HT-29 (cell line): ENCODE measurements at places on chromosomes 12 and 14. TPM values are rescaled to one million over a fixed set of nuclear protein-coding genes. Genes with fewer than 3 reads are reported as not detected.

DNA sequence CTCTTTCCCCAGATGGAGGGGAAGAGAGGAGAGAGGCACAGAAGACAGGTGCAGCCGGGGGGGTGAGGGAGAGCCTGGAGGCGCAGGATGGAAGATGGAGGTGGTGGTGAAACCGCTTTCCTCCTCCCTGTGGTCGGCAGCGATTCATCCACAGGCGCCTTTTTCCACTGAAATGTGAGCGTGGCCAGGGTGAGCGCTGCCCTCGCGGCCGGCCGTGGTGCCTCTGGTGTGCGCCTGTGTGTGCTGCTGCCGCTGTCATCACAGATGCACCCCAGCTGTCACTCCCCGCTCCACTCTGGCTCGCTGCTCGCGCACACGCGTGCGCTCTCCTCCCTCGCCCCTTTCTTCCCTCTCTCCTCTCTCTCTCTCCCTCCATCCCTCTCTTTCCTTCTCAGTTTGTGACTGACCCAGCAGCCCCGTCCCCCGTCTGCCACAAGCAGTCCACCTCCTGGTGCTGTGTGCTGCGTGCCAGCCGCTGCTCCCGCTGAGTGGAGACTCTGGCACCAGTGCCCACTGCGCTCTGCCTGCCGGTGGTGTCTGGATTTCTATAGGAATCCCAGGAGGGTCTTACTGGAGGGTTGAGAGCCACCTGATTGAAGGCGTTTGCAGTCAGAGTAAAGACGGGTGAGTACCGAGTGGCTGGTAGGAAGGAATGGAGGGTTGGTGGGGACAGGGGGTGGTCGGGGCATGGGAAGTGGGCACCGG lies at the start of gene LRTM2:
TSS of gene LRTM2 (plus strand) at position 375 of the 705 bp plus-strand sequence. CDS start 7,584 bp downstream, outside the sequence.
- no peak for DNase-seq

GRCh38 chr12:60184096-60184495 lies 588.3 kb downstream of the SLC16A7 start:
- no peak for DNase-seq

DNA sequence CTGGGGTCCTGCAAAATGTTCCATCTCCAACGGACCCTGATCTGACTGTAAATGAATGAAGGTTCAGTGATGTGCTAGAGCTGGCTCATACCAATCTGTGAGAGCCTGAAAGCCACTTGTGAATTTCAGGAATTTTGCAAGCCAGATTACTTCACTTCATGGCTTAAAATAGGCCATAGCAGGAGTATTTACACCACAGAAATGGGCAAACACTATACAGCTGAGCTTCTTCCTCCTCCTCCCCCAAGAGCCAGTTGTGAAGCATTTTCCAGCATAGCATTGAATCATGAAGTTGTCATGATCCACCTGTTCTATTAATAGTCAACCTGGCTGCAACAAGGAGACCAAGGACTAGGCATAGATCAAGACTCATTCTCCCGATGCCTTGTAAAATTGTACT lies 141.3 kb upstream of the RASSF8 start:
- DNase-seq = no peak

DNA sequence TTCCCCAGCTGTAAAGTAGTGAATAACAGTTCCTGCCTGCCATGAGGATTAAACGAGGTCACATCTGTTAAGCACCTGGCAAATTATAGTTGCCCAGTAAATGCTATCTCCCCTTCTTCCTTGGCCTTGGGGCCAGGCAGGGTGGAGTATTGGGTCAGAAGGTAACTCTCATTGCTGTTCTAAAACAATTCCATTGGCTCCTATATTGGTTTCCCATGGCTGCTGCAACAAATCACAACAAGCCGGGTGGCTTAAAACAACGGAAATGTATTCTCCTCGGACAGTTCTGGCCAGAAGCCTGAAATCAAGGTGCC lies 31.9 kb downstream of the MMAB start:
- DNase-seq = no peak

DNA sequence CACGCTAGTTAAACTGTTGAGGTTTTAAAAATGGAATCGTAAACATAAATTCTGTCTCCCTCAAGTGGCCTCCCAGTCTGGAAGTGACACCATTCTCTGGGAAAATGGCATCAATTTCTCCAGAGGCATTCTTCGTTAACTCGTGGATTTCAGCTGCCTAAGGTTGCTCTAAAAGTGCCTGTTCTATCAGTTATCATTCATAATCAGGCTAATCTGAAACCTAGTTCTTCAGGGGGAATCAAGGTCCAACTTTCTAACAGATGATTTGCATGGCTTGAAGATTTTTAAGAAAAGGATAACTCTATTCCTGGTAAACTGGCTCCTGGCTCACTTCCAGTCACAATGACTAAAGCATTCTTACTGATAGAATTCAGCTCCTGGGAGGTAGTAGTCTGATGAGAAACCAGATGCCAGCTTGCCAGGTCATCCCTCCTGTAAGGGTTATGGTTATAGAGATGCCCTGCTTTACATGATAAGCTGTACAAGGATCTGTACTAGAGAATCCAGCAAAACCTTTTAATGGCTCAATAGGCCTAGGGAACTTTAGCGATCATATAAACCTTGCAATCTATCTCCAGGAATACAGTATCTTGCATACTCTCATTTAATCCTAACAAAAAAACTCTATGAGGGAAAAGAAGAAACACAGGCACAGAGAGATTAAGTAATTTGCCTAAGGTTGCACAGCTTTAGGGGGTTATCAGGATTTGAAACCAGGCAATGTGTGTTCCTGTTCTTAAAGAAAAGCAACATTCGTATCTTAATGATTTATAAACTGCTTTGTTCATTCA lies 1.5 kb downstream of the L3HYPDH start:
- DNase-seq = peak; percentile 53

DNA sequence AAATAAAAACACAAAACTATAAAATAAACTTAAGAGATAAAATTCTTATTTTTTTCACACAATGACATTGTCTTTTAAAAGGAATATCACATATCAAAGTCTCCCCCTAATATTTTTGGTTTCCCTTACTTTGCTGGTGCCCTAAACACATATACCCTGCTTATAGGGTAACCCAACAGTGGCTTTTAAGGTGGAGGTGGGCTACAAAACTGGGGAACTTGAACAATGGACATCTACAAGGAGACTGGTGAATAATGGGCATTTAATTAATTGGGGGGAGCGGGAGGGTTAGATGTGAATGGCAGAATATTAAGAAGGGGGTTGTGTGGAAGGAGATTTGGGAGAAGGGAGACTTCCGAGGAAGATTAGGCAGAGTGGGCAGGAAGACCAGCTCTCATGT lies 9.6 kb downstream of the B4GALNT1 start:
- DNase-seq = no peak

DNA sequence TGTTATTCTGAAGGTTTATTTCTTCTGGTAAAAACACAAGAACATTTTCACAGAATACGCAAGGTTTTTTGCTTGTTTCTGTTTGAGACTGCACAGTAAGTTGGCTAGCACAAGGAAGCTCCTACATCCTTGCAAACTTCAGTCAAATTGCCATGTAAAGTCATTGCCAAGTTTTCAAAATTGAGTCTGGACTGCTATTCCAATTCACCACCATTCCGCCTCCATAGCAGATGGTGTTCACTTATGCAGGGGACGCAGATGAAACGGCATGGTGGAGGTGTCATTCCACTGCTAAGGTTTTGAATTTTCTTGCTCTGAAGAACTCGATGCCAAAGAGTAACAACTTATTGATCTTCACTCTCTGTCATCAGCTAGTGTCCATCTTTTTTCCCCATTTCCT lies 303.9 kb upstream of the SYT1 start:
- no peak for DNase-seq

GRCh38 chr14:28163897-28164296 lies 602.7 kb upstream of the FOXG1 start:
- DNase-seq = no peak

GRCh38 chr12:116582610-116583009 lies 23.4 kb downstream of the MAP1LC3B2 start:
- DNase-seq = no peak

DNA sequence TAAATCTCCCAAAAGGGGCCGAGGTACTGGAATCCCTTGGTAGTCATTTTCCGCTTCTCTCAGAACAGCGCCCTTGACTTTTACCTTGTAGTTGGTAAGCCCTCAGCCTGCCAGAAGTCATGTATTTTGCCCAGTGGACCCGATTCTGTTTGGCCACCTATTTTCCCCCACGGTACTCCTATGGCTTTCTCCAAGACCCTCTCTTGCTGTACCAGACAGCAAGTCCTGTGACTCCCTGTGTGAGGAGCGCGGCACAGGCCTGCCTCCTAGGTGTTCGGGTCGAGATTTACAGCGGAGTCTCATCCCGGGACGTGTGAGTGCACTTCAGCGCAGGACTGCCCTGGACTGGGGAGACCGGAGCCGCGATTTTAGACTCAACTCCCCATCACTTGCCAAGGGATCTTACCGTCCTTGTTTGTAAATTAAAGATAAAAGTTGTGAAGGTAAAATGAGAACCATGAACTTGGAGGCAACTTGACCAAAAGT lies 1.1 kb upstream of the MBD6 start:
- DNase-seq = peak; percentile 63

GPR132 gene
- total RNA-seq = not detected in 2 replicates

ZBTB42 gene
- 12.1 and 17.2 TPM in 2 replicates for total RNA-seq

DNA sequence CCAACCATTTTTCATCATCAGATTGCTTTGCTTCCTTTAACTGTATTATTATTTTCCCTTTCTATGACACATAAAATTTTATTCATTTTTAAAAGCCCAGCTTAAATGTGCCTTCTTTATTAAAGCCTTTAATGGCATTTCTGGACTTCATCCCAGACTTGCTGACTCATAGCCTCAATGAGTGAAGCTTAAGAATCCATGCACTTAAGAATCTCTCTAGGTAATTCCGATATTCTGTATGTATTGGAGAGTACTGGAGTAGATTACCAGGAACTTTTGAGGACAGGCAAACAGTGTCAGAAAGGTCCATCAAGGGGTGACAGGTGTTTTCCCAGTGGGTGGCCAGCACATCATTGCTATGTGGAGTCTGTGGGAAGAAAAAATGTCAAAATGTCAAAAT lies 107.9 kb downstream of the PTPRQ start:
- DNase-seq = peak; percentile 20

GRCh38 chr12:116298578-116298977 lies 21.1 kb upstream of the MED13L start:
- DNase-seq = no peak

GRCh38 chr12:54439521-54440255 lies 20.6 kb upstream of the ITGA5 start:
- peak; percentile 53 for DNase-seq

- DNase-seq = no peak
These were observed 41.7 kb downstream of the ZCRB1 start for GRCh38 chr12:42284157-42284556.

LRRK2 gene
- total RNA-seq = not detected in 2 replicates

DNA sequence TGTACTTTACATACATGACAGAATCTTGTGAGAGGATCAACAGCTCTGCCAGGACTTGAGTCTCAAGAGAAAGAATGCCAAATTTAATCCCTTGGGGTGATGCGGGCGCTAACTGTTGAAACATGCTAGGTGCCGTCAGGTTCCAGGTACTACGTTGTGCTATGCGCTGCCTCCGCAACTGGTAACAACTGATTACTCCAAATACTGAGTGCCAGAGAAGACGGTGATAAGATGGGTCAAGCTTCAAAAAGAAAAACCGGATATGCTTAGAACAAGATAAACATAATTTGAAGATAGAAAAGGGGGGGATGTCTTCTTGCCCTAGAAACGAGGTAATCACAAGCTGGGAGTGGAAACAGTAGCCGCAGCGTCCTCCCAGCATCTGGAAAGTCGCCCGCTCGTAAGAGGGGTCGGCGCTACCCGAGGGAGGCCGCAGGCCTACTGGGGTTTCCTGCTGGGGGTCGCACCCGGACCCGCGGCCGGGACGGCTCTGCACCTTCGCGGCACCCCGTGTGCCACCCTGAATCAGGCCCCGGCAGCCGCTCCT lies 678 bp downstream of the ZBTB25 start:
- peak; percentile 44 for DNase-seq

DNA sequence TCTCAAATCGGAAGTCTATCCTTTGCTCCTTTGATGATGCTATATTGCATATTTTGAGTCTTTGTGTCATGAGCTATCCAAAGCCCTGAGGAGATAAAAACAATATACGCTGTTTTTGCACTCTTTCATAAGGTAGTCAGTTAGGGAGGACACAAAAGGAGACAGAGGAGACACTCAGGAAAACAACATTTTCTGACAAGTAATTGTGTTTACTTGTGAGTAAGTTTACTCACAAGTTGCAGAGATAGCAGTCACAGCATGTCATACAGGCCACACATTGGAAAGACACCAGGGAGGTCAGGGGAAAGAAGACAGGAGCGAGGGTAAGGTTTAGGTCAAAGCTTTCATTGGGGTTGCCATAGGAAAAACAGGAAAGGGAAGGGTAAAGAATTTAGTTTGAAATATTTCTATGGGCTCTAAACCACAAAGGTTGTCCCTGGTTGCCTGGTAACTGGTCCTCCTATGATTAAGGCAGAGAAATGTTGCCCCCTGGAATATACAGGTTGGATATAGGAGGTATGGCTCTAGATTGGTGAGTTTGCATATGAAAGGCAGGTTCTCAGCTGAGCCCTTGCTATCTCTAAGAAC lies 7.4 kb upstream of the GABARAPL1 start:
- no peak for DNase-seq

GRCh38 chr12:108066583-108067577 lies 62.2 kb upstream of the WSCD2 start:
- no peak for DNase-seq

DNA sequence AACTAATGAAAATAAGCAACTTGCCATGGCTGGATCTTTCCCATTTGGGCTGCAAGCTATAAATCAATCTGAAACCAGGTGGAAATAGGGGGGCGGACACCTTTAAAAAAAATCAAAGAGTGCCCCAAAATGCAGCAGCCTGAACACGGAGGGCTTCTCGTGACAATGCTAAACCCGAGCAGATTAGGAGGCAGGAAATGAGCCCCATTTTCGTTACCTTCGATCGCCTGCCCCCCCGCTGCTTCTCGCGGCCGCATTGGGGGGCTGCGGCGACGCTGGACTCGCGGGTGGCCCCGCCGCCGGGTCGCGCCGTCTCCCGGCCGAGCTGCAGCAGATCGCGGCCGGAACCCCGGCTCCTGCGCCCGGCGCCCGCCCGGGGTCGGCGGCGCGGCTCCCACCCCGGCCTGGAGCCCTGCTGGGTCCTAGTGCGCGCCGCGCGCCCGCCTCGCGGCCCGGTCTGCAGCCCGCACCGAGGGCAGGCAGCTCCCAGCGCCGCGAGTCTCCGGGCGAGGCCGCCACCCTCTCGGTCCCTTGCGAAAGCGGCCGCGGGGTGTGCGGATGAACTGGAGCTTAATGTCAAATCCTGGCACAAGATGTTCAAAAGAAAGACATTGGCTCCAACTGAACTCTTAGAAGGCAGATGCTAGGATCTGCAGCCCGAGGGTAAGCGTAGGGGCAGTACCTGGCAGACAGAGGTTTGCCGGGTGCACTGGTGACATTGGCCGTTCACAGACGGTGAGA lies 201.9 kb upstream of the FOXN3 start:
- DNase-seq = no peak

NGDN gene
- 14.6 and 28.3 TPM in 2 replicates for total RNA-seq

DNA sequence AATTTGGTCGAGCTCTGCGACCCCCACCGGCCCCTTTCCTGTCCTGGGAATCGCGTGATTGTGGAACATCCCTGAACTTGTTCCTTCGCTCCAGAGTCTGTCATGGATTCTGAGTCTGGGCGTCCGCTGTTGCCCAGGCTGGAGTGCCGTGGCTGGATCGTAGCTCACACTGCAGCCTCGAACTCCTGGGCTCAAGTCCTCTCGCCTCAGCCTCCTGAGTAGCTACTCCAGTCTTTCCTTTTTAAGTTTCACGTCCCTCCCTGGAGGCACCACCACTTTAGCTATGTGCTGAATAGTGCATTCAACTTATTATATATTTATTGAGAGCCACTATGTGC lies 698 bp downstream of the ACOT6 start:
- peak; percentile 19 for DNase-seq

GRCh38 chr12:115700896-115701465 lies 576.5 kb downstream of the MED13L start:
- no peak for DNase-seq
